ENCODE measurements at places on chromosomes 2 and 18.

GRCh38 chr2:39216346-39217191, 27.2 kb downstream of the CDKL4 start:
- peak; percentile 66 for DNase-seq

DNA sequence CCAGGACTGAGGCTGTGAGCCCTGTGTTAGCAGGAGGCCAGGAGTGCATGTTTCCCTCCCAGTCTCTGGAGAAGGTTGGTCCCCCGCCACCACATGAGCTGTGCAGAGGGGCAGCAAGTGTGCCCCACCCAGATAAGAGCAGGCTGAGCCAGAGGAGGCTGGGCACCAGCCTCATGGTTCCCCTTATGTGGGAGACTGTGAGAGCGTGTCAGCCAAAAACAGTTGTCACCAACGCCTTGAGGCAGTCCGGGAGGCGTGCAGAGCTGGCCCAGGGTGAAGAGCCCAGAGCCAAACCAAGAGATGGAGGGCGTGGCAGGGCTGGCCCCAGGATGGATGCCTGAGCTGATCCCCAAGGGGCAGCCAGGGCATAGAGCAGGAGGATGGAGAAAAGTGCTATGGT, 128.7 kb upstream of the GLI2 start:
- DNase-seq = no peak

- DNase-seq = no peak
Measured at GRCh38 chr2:47569658-47570475, 166.9 kb downstream of the MSH2 start.

DNA sequence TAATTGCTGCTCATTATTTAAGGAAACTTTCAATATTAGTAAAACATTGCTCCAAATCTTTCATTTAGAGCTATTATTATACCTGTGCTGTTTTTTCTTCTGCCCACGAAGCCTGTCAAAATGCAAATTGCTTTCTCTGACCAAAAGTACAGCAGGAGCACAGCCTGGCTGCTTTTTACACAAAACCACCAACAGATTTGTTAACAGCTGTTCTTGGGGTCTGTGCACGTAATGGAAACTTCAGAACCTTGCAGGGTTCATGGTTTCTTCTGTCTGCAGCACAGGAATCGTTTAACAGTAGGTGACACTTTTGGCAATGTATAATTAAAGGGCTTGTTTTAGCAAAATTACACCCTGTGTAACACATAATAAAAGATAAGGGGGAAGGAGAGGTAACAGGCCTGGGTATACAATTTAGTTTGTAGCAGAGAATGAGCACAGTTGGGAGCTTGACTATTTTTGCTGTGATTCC, 447.3 kb downstream of the KCNJ3 start:
- DNase-seq = no peak

- no peak for DNase-seq
Measured at GRCh38 chr2:102107741-102108070, 34.8 kb upstream of the IL1R1 start.

- no peak for DNase-seq
Measured at GRCh38 chr2:166074011-166074410, 53.8 kb downstream of the SCN1A start.

GRCh38 chr2:45232818-45233217, 223.6 kb upstream of the SIX2 start:
- DNase-seq = no peak

- DNase-seq = no peak
Measured at GRCh38 chr2:240320204-240320993, 115.1 kb upstream of the GPC1 start.

GRCh38 chr2:102145934-102146333, 3.4 kb downstream of the IL1R1 start:
- DNase-seq = no peak

GRCh38 chr18:78820161-78820834, 159.3 kb upstream of the SALL3 start:
- DNase-seq = no peak

- DNase-seq = no peak
Measured at GRCh38 chr18:4544142-4544541, 89.0 kb upstream of the DLGAP1 start.

DNA sequence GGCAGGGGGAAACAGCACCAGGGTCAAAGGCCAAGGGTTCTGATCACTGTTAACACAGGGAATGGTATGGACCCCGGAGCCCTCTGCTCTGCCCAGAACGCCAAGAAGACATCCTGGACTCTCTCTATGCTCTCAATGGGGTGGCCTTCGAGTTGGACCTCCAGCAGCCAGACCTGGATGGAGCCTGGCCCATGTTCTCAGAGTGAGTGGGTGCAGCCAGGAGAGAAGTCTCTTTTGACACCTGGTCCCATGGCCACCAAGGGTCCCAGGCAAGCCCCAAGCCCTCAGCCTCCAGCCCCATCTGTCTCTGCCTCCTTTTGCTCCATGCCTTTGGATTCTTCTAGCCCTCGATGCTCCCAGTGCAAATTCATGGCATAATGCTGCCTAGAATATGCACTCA, 4.1 kb downstream of the RUFY4 start:
- DNase-seq = no peak

DNA sequence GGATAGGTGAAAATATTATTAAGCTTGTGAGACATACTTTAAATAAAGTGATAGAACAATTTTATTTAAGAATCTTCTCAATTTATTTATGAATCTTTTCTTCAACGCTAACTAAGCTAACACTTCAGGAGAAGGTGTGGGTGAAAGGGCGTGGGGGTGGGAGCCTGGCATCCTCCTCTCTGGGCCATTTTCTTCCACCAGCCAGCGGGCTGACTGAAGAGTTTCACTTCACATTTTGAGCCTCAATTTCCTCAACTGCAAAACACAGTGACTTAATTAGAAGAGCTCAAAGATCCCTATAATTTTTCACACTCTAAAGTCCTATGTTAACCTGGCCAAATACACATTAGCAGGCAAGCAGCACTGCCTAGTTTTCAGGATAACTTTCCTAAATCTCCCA, 94.8 kb downstream of the FTCDNL1 start:
- no peak for DNase-seq

- DNase-seq = no peak
Measured at GRCh38 chr2:136051725-136052048, 66.3 kb upstream of the DARS1 start.

DNA sequence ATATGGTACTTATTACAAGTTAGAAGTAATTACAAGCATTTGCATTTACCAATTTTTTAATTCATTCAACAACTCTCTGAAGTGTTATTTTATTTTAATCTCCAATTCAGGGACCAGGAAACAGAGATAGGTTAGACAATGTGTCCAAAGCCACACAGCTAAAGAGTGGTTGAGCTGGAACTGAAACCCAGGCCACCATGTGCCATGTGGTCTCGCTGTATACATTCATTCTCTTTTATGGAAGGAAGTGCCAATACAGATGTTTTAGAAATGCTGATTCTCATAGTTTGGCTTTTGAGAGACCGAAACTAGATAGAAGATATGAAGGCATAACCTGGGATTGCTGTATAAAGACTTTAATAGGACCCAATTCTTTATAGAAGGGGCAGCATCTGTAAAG, 684.6 kb upstream of the ID2 start:
- no peak for DNase-seq

DNA sequence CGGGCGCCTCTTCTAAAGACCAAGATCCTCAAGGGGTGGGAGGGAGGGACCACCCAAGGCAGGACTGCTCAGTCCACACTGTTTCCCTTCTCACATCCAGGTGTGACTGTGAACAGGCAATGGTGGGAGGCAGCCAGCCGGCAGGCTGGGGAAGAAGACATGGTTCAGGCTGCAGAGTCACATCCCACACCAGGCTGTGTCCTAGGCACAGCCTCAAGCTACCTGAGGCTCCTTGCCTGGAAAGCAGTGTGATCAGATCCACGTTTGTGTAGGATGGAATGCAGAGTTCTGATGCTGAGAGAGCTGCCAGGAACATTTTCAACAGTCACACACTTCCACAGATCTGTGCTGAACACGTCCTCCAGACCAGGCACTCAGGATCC, 16.4 kb downstream of the SLC66A2 start:
- no peak for DNase-seq

DNA sequence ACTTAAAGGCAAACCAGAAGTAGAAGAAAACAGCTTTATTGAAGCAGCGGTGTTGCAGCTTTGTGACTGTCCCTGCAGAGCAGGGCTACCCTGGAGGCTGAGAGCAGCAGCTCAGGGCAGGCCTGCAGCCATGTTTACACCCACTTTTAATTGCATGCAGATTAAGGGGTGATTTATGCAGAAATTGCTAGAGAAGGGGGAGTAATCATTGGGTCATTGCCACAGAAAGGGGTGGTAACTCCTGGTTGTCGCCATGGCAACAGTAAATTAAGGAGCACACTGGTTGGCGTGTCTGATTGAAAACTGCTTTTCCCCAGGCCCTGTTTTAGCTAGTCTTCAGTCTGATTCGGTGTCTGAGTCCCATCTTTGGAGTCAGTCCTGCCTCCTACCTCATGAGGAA, 195.4 kb upstream of the HDAC4 start:
- DNase-seq = no peak

DNA sequence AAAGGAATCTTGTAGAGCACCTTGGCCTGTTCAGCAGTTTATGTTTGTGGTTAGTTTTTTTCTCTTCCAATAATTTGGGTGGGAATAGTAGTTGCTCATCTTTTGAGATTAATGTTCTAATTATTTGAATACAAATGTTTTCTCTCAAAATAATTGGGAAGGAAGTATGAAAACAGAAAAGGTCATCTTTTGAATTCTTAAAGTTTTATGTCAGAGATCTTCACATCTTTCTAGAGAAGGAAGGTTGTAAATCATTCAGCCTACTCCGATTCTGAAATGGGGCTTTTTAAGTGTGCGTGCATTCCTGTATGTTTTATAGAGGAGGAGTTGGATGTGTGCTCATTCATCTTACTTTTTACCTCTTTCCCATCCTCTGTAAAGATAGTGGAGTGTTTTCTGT, 29.0 kb downstream of the GRHL1 start:
- no peak for DNase-seq

Data from effector memory CD8-positive, alpha-beta T cell (primary cell).